Kidney epithelial cell (primary cell): ENCODE measurements at places on chromosomes 12 and 14. TPM values are rescaled to one million over a fixed set of nuclear protein-coding genes. Genes with fewer than 3 reads are reported as not detected.

Gene FAM186B
- total RNA-seq: 0.14 and 0.21 TPM in 2 replicates

DNA sequence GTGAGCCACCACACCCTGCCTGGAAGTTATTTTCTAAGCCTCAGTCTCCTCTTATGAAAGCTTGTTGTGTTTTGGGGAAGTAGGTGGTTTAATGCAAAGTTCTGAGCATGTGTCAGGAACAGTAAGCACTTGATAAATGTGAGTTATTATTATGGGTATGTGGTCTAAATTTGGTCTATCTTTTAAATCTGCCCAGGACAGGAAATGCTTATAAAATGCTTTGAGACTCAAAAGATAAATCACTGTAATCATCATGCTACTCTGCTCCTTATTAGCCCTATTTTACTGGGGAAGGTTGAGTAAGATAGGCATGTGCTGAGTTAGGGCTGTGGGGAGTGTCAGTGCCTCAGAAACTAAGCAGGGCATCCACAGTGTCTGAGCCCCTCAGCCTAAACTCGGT, 13.1 kb upstream of the SRSF5 start:
- no peak for DNase-seq

DNA sequence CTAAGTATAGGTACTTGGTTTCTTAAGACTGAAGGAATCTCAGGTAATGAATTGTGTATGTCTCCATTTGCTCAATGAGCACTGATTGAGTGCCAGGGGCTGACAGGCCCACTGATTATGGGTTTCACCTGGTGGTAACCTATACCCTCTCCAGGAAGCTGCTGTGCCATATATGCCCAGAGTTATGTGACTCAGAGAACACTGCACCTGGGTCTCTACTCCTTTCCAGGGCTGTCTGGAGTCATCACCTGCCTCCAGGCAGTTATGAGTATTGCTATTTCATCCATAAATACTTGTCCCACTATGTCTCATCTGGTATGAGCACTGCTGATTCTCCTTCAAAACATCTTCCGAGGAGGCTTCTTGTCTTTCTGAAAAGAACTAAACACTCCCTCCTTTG, 692.9 kb downstream of the BCL11B start:
- no peak for DNase-seq

DNA sequence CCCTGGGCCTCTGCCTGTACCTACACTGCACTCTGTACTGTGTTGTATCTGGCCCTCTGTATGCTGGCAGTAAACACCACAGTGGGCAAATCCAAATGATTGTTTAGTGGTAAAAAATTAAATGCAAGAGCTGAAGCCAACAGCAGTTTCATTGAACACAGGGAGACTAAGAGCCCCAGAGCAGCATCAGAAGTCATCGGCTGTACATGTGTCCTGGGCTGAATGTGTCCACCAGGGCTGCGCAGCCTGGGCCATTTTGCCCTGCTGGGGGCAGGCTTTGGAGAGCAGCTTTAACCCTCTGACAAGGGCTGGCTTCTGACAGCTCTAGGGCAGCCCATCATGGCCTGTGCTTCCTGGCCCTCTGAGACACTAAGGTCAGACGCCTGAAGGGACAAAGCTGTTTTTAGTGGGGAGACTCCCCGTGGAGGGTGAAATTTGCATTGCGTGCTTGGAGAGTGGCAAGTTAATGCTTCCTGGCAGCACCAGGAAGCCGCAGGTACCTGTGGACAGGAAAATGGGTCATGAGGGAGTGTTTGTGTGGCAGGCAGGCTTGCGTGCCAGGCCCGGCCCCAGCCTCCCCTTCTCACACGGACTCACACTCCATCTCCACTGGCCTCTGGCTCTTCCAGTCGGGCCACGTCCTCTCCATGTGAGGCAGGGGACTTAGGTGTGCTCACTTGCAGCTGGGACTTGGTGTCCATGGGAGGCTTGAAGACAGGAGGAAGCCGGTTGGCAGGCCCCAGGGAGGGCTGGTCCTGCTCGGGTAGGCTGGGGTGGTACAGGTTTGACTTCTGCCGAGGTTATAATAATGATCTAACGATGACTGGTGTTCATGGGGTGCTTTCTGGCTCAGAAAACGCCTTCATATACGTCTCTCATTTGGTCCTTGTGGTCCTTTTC, 150.1 kb downstream of the TSPAN9 start:
- DNase-seq: no peak

DNA sequence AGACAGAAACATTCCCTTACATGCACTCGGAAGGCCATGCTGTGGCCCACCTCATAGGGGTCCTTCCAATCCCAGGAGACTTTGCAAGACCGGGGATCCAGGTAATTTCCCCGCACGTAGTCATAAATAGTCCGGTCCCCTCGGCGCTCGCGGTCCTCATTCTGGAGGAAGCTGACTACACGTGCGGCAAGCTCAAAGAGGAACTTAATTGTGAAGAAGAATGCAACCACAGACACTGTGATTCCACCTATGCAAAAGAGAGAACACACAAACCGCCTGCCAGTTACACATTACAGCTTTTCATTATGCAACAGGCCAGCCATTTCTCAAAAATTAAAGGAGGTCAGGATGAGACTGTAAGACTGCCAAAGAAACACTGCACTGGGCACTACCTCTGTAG, 28.4 kb downstream of the AREL1 start:
- no peak for DNase-seq
